GM06990 (cell line): ENCODE measurements at places on chromosomes 5 and 9.

- DNase-seq: no peak
Measured at GRCh38 chr5:133331941-133332340, 280.1 kb downstream of the HSPA4 start.

- no peak for DNase-seq
Measured at GRCh38 chr5:147245381-147246165, 10.7 kb downstream of the STK32A start.

- no peak for DNase-seq
Measured at GRCh38 chr9:13144166-13144775, 135.2 kb downstream of the MPDZ start.

- no peak for DNase-seq
Measured at GRCh38 chr5:60727033-60727679, 27.2 kb upstream of the DEPDC1B start.

DNA sequence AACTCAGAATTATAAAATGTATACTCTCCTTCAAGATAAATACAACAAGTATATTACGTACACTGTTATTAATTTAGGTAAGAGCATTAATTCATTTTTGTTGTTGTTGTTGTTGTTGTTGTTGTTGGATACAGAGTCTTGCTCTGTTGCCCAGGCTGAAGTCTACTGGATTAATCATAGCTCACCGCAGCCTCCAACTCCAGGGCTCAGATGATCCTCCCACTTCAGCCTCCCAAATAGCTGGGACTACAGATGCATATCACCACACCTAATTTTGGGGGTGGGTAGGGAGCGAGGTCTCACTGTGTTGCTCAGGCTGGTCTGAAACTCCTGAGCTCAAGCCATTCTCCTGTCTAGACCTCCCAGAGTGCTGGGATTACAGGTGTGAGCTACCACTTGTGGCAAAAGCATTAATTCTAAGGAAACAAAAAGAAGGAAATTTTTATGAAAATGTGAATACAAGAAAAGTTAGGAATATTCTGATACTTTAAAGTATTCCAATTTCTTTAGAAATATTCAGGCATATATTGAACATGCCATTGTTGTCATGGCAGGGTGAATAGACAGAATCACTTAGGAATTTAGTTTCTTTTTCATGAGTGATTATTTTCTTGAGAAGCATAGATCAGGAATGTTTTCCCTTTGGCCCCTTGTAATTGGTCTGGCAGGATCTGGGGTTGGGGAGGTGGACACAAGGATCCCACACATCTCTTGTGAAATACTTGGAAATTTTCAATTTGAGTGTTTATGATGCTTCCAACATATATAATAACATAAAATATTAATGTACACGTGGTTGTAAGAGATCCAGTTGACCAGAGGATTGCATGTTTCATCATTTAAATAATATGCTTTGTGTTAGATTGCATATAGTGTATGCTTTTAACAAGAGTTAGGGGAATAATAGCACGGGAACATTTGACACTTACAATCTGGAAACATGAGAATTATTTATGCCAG, 263.6 kb downstream of the FANCC start:
- no peak for DNase-seq

DNA sequence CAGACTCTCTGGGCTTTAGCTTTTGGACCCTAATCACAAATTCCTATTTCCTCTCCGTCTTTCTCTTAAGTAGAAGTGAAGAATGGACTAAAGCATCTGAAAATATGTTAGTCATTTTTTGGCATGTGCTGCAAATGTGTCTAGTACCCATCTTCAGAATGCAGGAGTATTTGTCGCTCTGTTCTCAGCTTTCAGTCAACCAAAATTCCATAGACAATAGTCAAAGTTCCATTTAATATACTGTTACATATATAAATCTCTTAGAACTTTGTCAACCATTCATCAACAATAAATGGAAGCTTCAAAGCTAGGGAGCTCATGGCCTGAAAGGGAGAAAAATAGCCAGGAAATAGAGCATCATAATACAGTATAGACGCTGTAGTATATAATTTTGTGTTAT, 509.4 kb downstream of the BNC2 start:
- DNase-seq: no peak
